ENCODE measurements at places on chromosomes 1 and 21.

GRCh38 chr1:116966791-116967190 is 34.8 kb upstream of the CD101 start:
- DNase-seq: no peak

DNA sequence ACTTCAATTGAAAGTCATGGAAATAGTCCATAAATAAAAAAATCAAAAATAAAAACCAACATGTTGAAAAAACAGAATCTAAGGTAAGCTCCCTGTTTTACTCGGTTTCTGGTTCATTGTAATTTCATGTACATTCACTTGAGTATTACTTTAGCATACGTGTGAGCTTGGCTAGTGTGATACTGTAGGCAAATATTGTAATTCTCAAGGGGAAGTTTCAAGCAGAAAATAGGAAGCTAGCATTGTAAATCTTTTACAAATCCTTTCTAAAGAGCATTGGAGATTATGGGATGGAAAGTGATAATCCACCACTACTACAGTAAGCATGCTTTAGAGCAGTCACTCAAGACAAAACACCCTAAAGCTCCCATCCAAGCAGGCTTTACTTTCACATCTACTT is 3.3 kb upstream of the LPAR3 start:
- no peak for DNase-seq

GRCh38 chr1:101996825-101997465 is at the start of gene OLFM3:
TSS of gene OLFM3 (minus strand) at chr1:101996926.
- DNase-seq: no peak

DNA sequence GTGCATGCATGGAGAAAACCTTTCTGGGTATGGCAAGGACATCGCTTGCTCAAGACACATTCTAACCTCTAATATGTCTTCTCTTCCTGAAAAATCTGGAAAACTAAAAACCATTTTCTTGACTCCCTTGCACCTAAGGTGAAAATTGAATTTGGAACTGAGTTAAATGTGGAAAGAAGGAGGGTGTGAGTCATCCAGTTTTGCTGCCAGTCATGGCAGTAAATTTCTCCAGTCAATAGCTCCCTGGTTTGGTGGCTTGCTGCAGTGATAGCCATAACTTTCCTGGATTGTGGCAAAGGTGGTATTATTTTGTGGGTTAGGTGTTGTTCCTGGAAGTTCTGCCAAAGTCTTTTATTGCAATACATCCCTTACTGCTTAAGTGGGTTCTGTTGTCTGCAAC is 2.5 kb downstream of the ZCCHC17 start:
- peak; percentile 50 for DNase-seq

GRCh38 chr1:9691108-9691445 is 39.5 kb downstream of the PIK3CD start:
- no peak for DNase-seq

DNA sequence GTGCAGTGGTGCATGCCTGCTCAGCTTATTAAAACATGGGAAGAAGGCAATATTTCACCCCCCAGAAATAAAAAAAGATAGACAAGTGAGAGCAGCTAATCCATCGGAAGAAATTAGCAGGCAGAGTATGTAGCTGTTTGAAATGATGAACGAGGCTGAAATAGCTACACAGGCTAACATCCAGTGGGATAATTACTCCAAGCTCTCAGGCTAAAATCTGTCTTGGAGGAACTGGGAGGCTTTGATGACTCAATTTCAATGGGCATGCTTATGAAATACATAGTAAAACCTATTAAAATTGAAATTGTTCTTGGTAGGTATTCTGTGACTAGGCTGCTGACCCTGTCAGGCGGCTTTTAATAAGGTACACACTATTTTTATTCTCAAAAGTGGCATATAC is 84.1 kb upstream of the RRP15 start:
- no peak for DNase-seq

DNA sequence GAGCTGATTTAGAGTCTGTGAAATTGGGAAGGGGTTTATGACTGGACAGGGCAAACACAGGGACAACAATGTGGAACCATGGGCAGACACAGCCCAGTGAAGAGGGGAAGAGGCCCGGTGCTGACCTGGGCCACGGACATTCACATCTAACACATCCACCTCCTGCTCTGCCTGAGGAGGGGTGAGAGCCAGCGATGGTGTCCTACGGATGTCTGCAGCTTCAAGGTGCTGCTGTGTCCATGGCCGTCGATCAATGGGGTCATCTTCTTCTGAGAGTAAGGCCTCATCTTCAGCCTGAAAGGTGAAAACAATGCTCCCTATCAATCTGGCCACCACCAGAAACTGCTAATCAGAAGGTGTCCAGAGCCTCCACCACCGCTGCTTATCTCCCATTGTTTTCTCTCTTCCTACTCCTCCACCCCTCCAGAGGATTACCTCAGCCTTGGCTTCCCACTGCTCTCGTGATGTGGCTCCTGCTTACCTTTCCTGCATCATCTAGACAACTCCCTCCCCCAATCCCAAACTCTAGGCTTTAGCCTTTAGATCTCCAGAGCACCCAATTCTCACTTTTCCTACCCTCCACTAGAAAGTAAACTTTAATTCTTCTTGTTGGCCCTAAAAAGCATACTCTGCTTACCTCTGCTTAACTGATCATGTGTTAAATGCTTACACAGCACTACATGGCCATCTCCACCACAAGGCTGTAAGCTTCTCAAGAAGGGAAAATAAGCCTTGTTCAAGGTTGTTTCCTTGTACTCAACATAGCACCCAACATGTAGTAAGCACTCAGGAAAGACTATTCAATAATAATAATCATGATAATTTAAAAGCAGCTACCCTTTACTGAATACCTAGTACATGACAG is 24.0 kb upstream of the ADAM30 start:
- no peak for DNase-seq

- no peak for DNase-seq
Measured at GRCh38 chr1:45530632-45531135, 9.0 kb upstream of the PRDX1 start.

DNA sequence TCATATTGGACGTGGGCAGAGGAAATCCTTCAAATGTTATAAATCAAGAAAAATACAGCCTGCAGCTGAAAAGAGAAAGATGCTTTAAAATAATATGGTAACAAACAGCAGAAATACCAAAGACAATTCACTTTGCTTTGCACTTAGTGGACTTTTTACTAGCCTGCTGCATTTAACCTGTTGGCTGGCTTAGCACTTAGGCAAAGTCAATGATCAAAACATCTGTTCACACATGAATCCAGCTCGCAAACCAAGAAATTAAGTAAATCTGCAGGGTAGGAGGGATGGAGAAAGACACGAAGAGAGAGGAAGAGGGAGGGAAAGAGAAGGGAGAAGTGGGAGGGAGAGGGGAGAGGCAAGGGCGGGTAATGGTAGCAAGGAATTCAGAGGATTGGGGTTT is 103.6 kb upstream of the RAB4A start:
- DNase-seq: no peak

Measured in RKO (cell line).